Activated CD4-positive, alpha-beta T cell treated with anti-CD3 and anti-CD28 coated beads, Interleukin-2, amount 50 U/mL, for 16 hours (primary cell): ENCODE measurements at places on chromosomes 3 and 15.
A peak's percentile ranks its signal among the peaks of the same experiment; 100 is the strongest.

GRCh38 chr3:39433642-39434041, 27.1 kb downstream of the RPSA start:
- DNase-seq, result no peak

DNA sequence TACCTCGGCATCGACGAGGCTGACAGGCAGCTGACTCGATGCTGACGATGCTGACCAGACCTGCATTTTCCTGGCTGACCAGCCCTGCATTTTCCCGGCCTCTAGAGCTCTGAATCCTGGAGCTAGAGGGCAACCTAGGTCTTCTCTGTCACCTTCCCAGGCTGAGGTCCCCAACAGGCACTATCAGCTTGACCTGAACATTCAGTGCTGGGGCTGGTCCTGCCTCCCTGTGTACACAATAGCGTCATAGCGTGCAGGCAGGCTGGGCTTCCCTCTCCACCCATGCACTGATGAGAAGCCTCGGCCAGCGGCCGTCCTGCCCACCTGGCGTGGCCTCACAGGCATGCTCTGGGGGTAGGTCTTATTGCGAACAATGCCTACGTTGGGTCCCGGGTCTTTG, 62.3 kb upstream of the SNRPA1 start:
- no peak for DNase-seq

DNA sequence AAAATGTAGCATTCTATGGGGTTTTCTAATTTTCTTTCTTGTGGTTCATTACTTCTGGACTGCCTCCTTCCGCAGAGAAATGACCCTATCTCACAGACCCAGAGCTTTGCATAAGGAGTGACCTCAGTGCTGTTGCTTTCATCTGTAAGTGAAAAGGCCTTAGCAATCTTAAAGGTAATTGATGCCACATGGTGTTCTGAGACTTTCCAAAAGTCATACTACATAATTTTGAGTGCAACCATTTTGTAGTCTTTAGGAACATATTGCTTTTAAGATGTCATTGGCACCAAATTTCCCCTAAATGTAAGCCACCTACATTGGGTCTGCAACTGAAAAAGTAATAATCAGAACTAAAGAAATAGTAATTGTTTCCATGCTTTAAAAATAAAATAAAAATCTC, 9.2 kb upstream of the HHLA2 start:
- DNase-seq, result no peak

DNA sequence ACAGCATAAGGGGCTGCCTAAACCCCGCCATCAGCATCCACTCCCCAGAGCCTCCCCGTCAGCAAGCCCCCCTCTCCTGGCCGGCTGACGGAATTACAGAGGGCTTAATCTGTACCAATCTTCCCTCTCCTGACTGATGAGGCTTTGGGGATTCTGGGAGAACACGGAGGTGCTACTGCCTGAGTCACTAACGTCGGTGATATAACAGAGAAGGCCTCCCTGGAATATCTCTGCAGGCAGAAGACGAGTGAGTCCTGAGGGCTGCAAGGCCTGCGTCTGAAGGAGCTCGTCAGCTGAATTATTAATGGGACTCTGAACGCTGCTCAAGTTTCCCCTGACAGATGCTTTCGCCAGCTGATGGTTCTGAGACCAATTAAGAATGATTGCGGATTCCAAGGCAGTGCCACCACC, 147.7 kb downstream of the XXYLT1 start:
- no peak for DNase-seq

GRCh38 chr15:63860555-63860954, 26.8 kb upstream of the HERC1 start:
- DNase-seq, result no peak

DNA sequence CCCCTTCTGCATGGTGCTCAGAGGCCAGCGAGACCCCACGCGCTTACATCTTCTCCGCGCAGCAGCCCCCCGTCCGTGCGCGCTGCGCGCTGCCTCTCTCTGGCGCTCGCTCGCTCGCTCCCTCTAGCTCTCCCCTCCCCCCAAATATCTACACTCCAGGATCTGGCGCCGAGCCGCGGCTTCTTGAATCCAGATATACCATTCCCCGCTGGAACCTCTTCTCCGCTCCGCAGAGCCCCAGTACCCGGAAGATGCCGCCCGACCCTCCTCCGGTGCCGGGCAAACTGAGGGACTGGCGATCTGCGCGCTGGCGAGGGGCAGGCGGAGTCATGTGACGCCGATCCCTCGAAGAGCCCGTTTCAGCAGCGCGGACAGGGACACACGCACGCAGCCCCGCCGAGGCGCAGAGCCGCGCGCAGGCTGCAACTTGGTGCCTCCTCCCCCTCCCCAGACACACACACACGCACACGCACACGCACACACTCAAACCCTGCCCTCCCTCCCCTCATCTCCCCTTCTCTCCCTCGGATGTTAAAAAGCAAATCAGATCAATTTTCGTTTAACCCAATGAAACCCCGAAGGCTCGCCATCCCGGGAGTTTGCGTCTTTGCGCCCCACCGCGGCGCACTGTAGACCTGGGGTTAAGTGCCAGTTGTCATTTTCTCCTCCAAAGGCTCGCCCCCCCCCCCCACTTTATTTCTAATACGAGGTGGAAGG, at the start of gene RASGRF1:
Gene RASGRF1, minus strand, starts transcription at position 294 of the 717 bp plus-strand sequence. Its CDS starts 282 bp downstream, at position 12.
- no peak for DNase-seq

GRCh38 chr3:79040701-79041100, 727.1 kb downstream of the ROBO1 start:
- no peak for DNase-seq

DNA sequence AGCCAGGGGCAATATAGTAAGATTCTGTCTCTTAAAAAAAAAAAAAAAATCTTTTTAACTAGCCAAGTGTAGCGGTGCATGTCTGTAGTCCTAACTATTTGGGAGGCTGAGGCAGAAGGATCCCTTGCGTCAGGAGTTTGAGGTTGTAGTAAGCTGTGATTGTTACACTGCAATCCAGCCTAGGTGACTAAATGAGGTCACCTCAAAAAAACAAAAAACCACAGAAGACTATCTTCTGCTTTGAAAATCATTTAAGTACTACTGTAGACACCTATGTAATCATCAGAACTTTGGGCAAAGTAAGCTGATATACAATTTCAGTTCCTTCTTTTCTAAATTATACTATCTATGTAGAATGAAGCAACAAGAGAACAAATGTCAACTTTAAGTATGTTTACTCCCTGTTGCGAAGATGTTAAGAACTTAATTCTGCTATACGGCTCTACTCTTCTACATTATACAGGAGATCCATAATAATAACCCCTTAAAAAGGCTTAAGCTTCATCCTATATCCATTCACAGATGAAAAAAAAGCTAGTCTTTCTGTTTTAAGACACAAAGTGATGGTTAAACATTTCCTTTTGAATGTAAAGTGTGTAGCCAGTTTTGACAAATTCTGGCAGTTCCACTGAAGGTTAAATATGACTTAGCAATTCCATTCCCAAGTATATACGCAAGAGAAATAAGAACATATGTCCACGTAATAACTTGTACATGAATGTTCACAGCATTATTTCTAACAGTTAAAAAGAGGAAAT, 15.2 kb downstream of the DAZL start:
- DNase-seq, result peak; percentile 38
